WTC11 (cell line): ENCODE measurements at places on chromosomes 13 and 19.

DNA sequence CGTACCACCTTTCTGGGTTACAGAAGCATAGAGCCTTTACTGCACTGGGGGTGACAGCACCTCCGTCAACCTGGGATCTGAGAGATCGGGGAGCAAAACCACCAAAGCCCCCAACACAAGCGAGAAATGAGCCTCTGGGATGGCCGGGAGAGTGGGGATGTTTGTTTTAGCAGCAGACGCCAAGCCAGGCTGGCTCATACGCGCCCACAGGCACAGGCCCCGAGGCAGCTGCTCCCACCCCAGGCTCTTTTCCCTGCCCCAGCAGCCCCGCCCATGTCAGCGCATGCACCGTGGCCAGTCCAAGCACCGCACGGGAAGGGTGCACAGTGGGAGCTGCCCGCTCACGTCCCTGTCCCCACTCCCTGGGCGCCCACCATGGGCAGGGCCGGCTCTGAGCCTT, 8.5 kb downstream of the PIP5K1C start:
- no peak for DNase-seq

DNA sequence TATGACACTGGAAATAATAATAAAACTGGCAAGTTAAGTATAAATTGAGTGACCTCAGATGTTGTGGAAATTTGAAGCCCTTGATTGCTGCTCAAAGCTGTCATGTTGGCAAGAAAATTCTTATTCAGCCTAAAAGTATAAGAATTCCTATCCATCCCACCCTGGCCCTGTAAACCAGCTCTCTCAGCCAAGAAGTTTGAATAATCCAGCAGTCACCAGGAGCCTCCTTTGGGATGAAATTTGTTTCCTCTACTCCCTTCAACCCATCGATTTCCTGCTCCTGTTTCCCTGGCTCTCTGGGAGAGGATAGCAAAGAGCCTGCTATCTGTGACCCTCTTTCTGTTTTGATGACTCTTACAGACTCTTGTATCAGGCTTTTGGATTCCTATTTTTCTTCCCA, 169.3 kb downstream of the LHFPL6 start:
- no peak for DNase-seq

DNA sequence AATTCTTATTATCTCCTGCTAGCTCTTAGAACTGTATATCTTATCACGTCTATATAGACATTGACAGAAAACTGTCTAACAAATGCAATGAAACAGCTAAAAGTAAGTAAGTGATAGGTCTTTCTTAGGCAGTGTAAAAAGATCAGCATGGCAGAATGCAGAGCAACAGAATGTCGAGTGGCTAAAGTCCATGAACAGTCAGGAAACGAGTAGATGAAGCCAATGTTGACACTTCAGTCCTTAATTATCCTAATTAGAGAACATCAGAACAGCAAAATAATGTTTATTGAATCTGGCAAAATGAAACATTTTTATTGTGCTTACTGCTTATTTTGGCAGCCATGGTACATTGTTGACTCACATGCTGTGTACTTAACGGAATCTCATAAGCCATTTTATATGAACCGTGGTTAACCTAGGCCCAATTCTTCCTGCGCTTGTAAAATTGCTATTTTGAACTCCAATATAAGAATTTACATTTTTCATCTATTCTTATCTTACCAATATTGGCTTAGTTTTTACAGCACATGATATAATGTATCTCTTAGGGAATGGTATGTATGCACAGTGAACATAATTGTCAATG, 748.1 kb downstream of the DACH1 start:
- no peak for DNase-seq

- no peak for DNase-seq
Measured at GRCh38 chr13:95168191-95168590, 133.1 kb downstream of the ABCC4 start.

- no peak for DNase-seq
Measured at GRCh38 chr19:53583181-53583580, 45.2 kb downstream of the ZNF331 start.

DNA sequence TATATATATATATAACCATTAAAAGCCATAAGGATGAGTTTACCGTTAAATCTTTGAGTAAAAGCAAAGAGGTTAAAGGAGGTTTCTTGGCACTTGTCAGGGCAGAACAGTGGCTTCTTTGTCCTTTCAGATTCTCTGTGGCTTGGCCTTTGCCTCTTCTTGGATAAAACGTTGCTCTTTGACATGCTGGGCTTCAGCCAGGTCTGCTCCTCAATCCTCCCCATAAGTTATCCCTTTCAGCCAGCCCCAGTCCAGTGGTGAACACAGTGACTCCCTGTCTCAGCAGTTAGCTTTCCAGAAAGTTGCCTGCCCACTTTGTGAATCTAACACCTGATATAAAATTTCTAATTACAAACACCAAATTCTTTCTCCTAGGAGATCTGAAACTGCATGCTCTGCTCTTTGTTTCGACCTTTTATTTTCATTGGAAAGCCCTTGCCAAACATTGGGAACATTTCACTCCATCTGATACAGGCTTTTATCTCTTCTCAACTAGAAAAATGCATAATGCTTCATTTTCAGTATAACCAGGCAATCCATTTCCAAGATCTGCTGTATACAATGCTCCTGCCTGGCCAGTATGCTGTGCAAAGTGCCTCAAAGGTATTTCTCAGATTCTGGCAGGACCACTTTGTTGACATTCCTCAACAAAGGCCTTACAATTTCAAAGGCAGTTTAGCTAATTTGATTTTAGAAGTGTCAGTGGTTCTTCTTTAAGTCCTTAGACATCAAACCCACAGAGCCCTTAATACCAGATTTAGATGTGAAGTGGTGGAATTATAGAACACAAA, 16.2 kb upstream of the MED4 start:
- DNase-seq, result no peak

- no peak for DNase-seq
Measured at GRCh38 chr19:43723588-43723987, 7.7 kb downstream of the IRGC start.

- DNase-seq, result no peak
Measured at GRCh38 chr13:51861723-51862300, at the start of gene CCDC70. TSS of gene CCDC70 (plus strand) at chr13:51861969. CDS start at chr13:51865412, 3,443 bp downstream.

DNA sequence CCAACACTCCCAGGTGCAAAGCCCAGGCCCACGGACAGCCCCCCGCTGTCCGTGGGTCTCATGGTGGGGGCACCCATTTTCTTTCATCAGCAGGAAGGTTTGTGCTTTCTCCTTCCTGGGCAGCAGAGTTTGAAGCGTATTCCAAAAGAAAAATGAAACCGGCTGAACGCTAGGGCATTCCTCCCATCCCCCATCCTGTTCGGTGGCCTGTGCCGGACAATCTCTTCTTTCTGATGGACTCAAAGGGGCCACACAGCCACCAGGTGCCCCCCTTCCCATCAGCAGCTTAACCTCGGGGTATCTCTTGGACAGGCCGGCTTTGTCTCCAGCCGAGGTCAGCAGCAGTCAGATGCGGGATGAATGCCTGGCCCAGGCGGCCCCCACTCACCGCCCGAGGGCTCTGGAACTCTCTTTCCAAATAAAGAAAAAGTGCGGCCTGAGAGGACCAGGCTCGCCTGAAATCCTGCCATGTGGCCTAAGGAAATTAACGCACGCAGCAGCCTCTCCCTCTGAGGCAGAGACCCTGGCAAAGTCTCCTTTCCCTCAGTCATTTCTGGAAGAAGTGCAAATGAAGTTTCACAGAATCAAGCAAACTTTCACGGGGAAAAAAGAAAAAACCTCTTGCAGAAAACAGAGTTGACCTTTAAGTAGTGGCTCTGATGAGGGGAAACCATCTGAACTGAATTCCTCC, 67.8 kb downstream of the RASA3 start:
- no peak for DNase-seq

DNA sequence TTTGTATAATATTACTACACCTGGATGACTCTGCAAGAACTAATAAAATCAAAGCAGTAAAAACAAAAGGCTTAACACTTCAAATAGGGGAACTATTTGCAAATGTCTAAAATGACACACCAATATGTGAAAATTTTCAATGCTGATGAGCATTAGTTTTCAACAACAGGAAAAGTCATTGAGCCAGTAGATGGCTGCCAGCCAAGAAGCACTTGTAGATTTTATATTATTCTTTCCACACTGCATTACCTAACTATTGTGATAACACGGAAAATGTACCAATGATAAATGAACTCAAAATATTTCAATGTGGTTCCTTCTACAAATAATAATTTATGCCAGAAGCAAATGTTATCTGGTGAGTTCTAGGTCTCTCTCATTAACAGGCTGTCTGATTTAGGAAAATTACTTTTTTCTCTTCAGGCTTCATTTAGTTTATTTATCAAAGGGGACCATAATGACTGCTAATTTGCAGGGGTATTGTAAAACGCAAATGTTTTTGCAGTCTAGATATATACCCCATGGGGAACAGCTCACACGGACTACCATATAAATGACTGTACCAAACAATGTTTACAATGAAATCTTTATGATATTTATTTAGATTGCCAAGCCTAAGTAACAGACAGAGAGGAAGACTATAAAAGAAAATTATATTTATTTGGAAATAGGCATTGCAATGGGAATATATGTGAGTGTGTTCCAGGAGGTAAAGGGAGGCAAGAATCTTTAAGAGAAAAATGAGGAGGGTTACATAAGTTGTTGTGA, 407.8 kb downstream of the LIG4 start:
- no peak for DNase-seq

DNA sequence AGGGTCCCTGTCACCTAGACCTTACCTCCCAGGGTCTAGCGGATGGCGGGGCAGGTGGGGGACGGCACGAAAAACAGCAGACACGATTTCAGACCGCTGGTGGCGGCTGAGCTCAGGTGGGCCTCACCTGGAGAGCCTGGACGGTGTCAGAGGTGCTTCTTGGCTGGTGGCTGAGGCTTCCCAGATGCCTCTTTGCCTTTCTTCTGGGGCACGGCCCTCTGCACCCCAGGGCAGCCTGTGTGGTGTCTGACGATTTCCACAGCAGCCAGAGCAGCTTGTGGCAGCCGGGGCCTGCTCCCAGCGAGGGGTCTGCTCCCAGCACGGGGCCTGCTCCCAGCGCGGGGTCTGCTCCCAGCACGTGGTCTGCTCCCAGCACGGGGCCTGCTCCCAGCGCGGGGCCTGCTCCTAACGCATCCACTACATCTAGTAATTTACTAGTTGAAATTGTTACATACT, 66.7 kb downstream of the ATP11A start:
- no peak for DNase-seq

DNA sequence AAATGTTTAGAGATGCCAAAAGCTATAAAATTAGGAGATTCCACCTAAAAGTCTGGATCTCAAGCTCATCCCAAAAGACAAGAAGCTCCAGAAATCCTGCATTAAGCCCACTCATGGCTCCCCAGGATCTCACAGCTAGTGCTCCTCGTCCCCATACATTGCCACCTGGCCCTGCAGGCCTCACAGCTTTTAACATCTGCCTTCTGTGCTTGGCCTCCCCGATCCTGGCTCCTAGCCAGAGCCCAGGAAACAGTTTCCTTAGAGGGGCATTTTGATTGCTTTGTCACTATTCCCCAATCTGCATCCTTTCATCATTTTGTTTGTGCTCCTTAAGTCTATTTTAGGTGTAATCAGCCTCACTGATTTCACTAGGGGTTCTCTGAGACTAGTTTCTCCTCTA, 14.5 kb upstream of the DCT start:
- DNase-seq, result no peak

GRCh38 chr13:77781808-77782207, 84.3 kb downstream of the SLAIN1 start:
- no peak for DNase-seq

DNA sequence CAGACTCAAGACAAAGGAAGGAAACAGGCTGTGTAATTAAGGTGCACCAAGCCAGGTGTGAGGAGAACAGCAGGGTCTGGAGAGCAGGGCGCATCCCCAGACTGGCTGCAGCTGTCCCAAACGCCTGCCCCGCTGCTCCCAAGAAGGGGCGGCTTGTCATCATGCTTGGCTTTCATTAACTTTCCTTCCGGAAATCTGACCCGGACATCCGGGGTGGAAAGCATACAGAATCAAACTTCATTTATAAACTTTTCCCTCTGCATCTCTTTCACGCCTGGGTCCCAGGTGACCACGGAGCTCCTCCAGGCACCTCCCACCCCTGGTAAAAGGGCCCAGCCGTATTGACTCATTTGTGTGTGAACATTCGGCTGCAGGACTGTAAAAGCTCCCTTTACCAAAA, 31.7 kb downstream of the TSHZ3 start:
- no peak for DNase-seq

GRCh38 chr19:11019824-11020223, 59.0 kb downstream of the SMARCA4 start:
- no peak for DNase-seq

DNA sequence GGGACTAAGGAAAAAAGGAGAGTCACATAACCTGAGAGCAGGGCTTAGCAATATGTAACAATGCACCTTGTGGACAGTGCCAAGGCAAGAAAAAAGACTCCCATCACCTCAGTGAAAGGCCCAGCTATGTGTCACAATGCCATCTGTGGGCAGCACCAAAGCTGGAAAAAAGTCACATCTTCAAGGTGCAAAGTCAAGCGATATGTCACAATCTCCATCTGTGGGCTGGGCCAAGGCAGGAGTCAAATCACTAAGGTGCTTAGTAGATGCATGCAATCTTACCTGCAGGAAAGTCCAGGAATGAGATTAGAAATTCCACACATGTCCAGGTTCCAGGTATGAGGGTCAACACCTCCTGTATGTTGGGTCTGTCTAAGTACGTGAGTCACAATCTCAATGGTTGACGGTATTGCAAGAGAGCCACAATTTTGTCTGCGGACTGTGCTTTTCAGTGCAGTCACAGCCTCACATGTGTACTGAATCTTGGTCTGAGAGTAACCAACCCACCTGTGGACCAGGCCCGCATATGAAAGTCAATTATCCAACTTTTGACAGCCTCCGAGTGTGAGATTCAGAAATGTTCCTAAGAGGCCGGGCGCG, 14.8 kb upstream of the ZNF43 start:
- no peak for DNase-seq

GRCh38 chr13:50713523-50714248, 129.8 kb downstream of the DLEU7 start:
- no peak for DNase-seq
